ENCODE measurements at places on chromosomes 3 and 15. TPM values are rescaled to one million over a fixed set of nuclear protein-coding genes. Genes with fewer than 3 reads are reported as not detected.
A peak's percentile ranks its signal among the peaks of the same experiment; 100 is the strongest.

DNA sequence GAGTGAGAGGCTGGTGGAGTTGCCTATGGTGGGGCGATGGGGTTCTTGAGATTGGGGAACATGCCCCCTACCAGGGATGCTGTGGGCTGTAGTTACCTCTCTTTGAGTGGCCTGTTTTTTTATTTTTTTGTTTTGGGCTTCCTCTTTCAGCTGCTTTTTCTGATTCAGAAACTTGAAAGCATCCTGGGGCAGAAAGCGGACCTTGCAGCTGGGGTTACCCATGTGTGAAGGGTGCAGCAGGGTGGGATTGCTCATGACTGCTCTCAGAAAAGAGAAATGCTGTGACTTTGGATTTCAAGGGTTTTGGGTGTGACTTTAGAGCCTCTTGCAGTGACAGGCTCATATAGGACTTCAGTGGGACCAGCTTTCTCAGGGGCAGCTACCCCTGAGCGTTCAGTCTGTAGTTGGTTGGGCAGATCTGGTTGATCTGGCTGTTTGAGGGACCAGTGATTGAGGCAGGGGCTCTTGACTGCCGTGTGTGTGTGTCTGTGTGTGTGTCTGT is 1.8 kb downstream of the LIMD1 start:
- DNase-seq: no peak
- peaks cover 60% of the 10 kb centered on the region for H3K4me1 ChIP-seq
- H3K27ac ChIP-seq: peak overlapping the region; percentile 98
- peaks cover 3% of the 10 kb centered on the region for H3K36me3 ChIP-seq
- peak overlapping the region; percentile 92 for H3K4me3 ChIP-seq

DNA sequence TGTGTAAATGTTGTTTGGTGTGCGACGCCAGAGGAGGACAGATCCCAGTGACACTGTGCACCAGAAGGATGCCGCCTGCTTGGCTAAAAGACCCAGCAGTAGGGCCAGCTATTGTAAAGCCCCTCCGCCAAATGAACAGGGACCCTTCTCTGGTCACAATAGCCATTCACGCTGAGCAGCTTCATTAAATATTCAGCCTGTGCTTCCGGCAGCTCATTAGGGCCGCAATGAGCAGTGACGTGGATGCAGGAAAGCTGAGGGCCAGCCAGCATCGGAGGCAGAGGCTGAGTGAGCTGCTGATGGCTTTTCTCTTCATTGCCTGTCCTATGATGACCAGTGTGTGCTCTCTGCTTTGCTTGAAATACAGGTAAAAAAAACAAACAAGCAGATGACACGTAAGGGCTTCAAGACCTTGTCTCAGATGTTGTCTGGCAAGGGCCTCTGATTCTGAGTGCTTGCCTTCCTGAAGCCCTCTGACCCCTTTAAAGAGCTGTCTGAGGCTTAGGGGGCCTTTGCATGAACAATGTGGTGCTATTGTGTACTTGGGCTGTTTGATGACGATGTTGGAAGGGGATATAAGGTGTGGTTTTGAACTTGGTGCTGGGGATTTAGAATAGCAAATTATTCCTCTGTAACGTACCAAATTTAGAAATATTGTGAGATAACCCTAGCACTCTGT is 130.4 kb downstream of the FEZF2 start:
- no peak for DNase-seq
- H3K4me3 ChIP-seq: no peak overlapping the region
- H3K36me3 ChIP-seq: peaks cover 9% of the 10 kb centered on the region
- no peak overlapping the region for H3K27ac ChIP-seq

GRCh38 chr3:101879623-101880284 is 30.4 kb downstream of the NFKBIZ start:
- H3K27ac ChIP-seq: no peak overlapping the region
- H3K4me3 ChIP-seq: no peak overlapping the region
- H3K36me3 ChIP-seq: no peaks in the 10 kb centered on the region
- no peaks in the 10 kb centered on the region for H3K27me3 ChIP-seq

GRCh38 chr15:84826369-84826823 is 9.2 kb downstream of the ALPK3 start:
- no peak overlapping the region for H3K4me3 ChIP-seq
- peak; percentile 74 for DNase-seq
- peak overlapping the region; percentile 99 for H3K27ac ChIP-seq
- H3K4me1 ChIP-seq: peaks cover 99% of the 10 kb centered on the region
- H3K27me3 ChIP-seq: no peaks in the 10 kb centered on the region

Gene UROC1
- total RNA-seq: 0.13 TPM

Gene LMLN
- 5.1 TPM for total RNA-seq

Gene NANOGP8
- total RNA-seq: not detected
